ENCODE measurements at places on chromosomes 6 and 20.

- no peak for DNase-seq
Observed at GRCh38 chr6:64683682-64684081, 1023.3 kb downstream of the EYS start.

DNA sequence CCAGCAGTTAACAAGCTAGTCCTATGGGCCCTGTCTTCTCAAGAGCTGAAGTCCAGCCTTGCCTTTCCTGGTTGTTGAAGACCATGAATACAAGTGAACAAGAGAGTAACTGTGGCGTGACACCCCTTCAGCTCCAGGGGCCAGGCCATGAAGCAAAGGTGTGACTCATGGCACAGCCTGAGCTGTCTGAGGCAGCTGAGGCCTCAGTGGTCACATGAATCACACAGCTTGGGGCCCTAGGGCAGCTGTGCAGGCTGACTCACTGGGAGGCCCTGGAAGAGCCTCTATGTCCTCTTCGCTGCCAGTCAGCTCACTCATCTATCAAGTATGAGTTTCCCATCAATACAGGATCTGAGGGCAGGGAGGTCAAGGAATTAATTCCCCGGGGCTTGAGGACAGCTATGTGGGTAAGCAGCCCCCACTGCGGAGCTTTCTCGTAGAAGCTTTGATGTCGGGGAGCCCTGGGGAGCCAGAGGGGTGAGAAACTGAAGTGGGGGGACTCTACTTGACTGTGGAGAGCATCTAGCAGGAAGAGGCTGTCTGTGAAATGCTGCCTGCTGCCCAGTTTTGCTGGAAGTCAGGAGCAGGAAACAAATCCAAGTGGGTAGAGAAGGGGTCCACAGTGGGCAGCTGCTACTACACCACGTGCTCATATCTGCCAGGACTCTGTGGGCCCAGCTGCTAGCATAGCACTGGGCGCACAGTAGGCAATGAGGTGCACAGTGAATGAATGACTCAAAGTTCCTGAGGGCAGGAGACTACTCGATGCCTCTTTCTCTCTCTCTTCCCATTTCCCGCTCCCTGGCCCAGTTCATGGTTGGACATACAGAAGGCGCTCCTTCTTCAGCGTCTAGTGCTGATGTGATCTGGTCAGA is 13.7 kb upstream of the FAM83C start:
- DNase-seq = peak; percentile 100

DNA sequence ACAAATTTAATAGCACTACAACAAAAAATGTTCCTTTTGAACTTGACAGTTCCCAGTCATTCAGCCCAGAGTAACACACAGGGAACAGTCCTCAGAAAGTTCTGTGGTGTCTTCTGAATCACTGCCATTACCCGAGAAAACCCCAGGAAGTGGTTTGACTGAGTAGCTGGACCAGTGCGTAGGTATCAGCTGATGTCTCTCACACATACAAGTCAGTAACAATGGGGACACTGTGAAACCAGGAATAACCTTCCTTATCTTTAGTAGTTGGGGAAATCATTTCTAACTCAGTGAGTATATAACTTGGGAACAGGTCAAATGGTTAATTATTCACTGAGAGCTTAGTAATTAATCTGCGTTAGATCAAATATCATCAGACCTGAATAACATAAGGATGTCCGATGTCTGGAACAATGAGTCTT is 73.1 kb downstream of the HIVEP2 start:
- peak; percentile 94 for DNase-seq

DNA sequence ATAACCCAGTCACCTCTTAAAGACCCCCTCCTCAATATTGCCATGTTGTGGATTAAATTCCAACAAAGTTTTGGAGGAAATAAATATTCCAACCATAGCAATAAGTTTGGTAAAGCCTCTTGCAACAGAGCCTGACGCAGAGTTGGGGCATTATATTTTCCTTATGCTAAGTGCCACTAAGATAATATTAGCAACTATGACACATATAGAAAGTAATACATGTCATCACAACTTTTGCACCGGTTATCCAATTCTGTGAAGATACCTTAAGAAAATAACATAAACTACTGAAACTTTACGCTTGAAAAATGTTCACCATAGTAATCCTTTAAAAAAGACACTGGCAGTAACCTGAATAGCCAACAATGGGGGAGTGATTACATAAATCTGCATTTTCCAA is 52.2 kb upstream of the TRERF1 start:
- DNase-seq = no peak

GRCh38 chr6:106135911-106136571 is 49.9 kb downstream of the PRDM1 start:
- DNase-seq = no peak

DNA sequence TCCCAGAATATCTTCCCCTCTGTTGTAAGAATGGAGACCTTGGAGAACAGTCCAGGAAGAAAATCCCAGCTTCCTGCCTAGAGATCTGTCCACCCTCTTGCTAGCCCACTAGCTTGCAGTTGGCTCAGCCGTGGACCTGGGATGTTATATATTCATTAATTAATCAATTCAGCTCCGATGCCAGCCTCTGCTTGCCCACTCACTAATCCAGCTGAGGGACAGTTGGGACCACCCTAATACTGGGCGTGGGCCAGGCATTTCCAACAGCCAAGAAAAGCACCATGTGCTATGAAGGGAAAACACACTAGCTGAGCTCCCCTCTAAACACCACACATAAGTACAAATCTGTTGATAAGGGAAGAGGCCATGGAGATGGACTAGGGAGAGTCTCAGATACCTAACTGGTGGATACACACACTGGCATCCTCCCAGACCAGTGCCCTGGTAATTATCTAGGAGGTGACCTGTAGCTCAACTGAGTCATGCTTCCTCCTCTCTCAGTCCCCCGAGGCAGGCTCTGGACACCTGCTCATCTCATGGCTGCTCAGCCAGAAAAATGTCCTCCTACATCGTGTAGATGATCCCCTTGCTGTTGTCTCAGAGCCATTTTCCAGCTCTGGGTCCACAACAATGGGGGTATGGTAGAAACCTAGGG is 78.9 kb downstream of the ANKRD60 start:
- DNase-seq = peak; percentile 57

- peak; percentile 100 for DNase-seq
Observed at GRCh38 chr6:17865798-17866725, 121.4 kb downstream of the KIF13A start.

GRCh38 chr20:16000112-16000511 is 573.1 kb downstream of the KIF16B start:
- DNase-seq = no peak

- no peak for DNase-seq
Observed at GRCh38 chr20:31716818-31717477, 5.7 kb downstream of the BCL2L1 start.

GRCh38 chr6:39056191-39056590 is 7.6 kb downstream of the GLP1R start:
- DNase-seq = no peak

- no peak for DNase-seq
Observed at GRCh38 chr6:13377054-13377758, 48.9 kb upstream of the TBC1D7 start.

- DNase-seq = no peak
Observed at GRCh38 chr6:114181664-114182063, 161.2 kb downstream of the HS3ST5 start.

GRCh38 chr6:142530566-142530965 is 228.8 kb downstream of the ADGRG6 start:
- peak; percentile 24 for DNase-seq

DNA sequence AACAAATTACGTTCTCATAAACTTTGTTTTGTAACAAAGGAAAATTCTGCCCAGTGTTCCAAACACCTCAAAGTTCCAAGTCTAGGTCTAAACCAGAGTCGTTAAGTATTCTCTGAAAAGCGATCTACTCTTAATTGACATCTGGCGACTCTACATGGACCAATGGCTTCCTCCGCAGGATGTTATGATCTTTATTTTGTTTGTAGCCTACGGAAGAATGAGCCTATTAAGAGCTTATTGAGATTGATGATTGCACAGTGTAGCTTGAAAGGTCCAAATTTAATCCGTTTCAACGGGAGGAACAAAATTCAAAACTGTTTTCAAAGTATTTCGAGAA is 61.1 kb downstream of the FAM217A start:
- peak; percentile 69 for DNase-seq

DNA sequence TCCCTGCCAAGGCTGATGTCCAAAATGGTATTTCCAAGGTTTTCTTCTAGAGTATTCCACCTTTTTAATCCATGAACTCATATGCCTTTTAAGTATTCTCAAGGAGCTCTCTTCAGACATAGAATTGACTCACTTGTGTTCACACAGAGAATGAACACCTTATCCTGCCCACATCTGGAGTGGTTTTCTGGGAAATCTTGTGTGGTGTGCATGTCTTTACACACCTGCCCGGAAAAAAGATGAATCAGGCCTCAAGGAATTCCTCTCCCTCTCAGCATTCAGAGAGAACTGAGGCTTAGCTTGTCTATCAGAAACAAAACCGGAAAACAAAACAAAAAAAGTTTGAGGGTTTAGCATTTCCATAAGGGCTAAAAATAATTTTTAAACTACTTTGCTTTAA is 148.8 kb downstream of the TFAP2A start:
- DNase-seq = no peak

DNA sequence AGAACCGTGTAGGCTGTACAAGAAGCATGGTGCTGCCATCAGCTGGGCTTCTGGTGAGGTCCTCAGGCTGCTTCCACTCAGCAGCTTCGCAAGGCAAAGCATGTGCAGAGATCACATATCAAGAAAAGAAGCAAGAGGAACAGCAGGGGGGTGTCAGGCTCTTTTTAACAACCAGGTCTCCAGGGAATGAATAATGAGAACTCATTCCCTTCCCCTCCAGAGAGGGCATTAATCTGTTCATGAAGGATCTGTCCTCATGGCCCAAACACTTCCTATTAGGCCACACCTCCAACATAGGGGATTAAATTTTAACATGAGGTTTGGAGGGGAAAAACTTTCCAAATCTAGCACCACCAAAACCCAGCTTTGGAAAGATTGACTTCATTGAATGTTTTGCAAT is 20.0 kb downstream of the GINM1 start:
- DNase-seq = no peak

DNA sequence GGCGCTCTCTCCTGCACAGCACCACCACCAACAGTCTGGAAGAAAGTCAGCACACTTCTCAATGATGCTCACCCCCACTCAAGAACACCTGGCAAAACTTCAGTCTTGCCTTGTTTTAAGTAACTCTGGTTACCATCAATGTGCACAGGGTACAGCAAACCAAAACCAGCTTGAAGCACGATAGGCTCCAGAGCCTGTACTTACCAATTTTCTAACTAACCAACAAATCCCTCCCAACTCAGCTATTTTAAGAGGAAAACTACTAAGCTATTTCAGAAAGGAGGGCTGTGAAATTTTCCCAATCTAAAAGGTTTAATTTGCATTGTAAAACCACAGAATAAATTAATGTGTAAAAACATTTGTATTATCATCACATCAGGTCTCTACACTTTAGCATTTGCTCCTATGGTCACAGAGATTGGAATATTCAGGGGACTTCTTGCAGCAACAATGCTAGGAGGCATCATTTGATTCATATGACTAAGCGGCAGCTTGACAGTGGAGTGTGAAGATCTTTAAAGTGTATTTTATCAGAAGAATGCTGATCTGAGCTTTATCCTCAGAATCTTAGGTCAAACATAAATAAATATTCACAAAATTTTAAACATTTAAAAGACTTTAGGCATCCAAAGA is 82.8 kb downstream of the RALGAPA2 start:
- DNase-seq = no peak

GRCh38 chr20:44264287-44264686 is 17.2 kb downstream of the GDAP1L1 start:
- peak; percentile 25 for DNase-seq

DNA sequence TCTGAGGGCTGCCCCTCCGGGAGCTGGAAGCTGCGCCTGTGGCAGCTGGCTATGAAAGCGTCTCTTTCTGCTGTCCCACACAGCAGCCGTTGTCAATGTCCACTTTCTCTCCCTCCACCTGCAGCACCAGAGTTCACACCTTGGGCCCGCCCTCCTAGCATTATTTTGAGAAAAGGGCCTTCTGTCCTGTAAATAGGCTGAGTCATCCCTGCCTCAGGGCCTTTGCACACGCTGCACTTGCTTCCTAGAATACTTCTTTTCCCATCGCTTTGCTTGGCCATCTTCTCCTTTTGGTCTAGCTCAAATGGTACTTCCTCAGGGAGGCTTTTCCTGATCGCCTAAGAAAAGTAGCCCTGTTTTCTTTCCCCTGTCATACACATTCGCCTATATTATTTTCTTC is 69.3 kb upstream of the ZNFX1 start:
- no peak for DNase-seq

GRCh38 chr6:73955800-73956199 is 259.8 kb downstream of the CD109 start:
- DNase-seq = no peak

DNA sequence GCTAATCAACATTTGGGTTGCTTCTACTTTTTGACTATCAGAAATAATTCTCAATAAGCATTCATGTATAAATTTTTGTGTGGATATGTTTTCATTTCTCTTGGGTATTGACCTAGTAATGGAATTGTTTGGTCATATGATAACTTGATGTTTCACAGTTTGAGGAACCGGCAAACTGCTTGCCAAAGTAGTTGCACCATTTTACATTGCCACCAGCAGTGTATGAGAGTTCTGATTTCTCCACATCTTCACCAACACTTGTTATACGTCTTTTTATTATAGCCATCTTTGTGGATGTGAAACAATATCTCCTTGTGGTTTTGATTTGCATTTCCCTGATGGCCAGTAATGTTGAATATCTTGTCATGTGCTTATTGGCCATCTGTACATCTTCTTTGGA is 42.6 kb upstream of the TGM2 start:
- no peak for DNase-seq

- DNase-seq = no peak
Observed at GRCh38 chr6:22003287-22003686, 293.5 kb downstream of the PRL start.

DNA sequence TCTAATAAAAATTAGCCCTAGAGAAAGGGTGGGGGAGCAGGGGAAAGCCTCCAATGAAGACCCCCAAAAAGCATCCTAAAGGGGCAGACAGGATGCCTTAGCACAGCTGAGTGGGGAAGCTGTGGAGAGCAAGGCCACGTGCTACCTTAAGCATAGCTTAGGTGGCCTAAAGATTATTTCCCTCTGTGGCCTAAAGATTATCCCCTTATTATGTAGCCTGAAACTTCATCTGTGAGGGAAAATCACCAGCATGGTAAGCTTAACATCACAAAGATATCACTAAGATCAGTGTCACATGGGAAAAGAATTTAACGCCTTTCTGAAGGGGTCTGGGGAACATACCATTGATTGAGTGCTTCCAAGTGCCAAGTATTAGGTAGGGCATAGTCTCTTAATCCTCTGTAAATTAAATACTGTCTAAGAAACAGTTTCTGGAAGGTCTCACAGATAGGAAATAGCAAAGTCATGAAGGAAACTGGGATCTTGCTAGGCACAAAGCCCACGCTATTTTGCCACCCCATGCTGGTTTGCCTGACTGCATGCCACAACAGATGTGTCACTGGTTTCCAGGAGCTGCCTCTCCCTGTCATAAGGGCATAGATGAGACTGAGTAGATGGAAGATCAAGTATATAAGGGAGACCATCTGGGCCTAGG is 170.0 kb downstream of the HACE1 start:
- peak; percentile 76 for DNase-seq
